Putamen (tissue), 1 donor: ENCODE measurements at places on chromosomes 6 and 20.

DNA sequence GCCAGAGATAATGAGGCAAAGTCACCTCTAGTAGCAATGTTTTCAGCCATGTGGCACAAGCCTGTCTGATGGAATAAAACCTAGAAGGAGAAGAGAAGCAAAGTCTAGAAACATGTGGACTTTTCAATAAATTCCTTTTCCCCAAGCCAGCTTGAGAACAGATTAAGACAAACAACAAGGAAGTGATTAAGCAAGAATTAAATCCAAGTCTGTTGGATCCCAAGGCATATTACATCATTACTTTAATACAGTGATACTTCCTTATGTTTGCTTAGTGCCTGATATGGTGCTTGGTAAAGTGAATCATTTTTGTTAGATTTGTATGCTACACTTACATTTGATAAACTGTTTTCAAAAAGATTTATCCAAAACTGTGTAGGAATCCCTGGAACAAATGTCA, 260.3 kb upstream of the FAM83B start:
- no peak for DNase-seq

DNA sequence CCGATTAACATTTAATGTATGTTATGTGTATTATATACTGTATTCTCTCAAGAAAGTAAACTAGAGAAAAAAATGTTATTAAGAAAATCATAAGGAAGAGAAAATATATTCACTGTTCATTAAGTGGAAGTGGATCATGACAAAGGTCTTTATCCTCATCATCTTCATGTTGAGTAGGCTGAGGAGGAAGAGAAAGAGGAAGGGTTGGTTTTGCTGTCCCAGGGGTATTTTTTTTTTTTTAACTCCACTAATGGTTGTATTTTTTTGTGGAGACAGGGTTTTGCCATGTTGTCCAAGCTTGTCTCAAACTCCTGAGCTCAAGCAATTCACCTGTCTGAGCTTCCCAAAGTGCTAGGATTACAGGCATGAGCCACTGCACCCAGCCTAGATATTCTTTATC, 11.0 kb downstream of the ECT2L start:
- no peak for DNase-seq

GRCh38 chr20:53322651-53323050, 271.0 kb downstream of the ZNF217 start:
- DNase-seq = no peak

- DNase-seq = no peak
These were observed 4.1 kb upstream of the TPD52L1 start for GRCh38 chr6:125149256-125150144.

GRCh38 chr6:170314983-170315382, 8.4 kb downstream of the FAM120B start:
- no peak for DNase-seq

GRCh38 chr20:20024942-20025341, 7.8 kb downstream of the NAA20 start:
- no peak for DNase-seq

DNA sequence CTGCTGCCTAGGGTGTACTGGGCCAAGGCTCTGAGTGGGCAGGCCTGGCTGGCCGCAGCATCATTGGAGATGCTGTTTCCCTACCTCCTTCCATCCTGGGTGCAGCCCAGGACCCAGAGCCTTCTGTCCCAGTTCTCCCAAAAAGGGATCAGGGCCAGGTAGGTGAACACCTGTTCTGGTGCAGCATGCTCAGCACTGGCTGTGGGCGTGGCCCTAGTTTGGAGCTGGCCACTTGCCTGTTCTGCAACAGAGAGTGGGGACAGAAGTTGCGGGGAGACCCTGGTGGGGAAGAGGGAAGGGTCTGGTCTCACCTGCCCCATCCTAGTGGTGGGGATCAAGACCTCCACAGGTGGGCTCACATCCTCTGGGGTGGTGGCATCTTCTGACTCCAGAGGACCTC, 1.4 kb upstream of the ARMC12 start:
- no peak for DNase-seq

DNA sequence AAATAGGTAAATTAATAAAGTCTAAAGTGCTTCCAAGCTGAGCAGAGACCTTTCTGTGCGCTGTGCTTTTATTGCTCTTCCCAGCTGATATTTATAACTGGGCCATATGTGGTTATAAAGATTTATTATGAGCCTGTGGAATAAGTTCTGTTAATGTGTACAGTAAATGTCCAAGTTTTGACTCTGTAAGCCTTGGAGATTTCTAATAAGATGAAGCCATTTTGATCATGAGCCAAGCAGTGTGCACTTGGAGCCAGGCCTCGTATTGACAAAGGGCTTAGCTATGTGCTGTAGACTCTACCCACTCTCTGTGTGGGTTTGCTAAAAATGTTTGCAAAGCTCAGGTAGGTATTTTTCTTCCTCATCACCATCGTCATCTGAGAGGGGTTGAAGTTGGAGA, 361.1 kb downstream of the FOXA2 start:
- no peak for DNase-seq

DNA sequence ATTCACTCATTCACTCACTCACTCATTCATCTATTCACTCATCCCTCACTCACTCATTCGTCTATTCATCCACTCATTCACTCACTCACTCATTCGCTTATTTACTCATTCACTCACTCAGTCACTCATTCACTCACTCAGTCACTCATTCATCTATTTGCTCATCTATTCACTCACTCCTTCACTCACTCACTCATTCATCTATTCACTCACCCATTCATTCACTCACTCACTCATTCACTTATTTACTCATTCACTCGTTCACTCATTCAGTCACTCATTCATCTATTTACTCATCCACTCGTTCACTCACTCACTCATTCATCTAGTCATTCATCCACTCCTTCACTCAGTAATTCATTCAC, 128.2 kb downstream of the TTLL2 start:
- no peak for DNase-seq

DNA sequence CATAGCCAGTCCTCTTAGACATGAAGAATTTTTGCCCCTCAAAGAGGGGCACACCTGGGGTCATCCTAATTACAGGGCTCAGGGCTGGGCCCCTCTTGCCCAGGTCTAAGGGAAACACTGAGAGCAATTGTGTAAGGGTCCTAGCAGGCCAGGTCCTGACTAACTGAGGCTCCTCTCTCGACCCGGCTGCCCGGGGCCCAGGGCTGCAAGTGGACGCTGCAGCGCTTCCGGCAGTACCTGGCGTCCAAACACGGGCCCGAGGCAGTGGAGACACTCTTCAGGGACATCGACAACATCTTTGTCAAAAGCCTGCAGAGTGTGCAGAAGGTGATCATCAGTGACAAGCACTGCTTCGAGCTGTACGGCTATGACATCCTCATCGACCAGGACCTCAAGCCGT, 17.4 kb downstream of the PDRG1 start:
- DNase-seq = no peak

GRCh38 chr6:18675881-18676280, 288.7 kb downstream of the RNF144B start:
- DNase-seq = no peak

DNA sequence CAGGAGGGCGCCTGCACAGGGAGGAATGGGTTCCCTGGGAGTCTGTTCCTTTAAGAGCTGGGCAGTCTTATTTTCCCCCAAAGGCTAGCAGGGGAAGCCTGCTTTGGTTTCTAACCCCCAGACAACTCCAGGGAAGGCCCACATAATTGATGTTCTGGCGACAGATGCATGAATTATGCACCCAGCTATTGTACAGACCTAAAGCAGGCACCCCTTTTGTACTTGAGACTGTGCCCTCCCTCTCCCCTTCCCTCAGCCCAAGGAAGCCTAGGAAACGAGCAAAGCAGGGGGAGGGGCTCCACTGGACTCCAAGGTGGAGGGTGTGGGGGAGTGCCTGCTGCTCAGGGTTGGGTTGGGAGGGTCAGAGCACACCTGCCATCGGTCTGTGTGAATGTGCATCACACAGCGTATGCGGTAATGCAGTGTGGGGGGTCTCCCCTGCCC, 102.1 kb downstream of the KCNB1 start:
- DNase-seq = no peak

- no peak for DNase-seq
These were observed 8.6 kb upstream of the HECA start for GRCh38 chr6:139126255-139126654.

- DNase-seq = peak; percentile 94
These were observed 987 bp upstream of the QKI start for GRCh38 chr6:163413345-163414116.

DNA sequence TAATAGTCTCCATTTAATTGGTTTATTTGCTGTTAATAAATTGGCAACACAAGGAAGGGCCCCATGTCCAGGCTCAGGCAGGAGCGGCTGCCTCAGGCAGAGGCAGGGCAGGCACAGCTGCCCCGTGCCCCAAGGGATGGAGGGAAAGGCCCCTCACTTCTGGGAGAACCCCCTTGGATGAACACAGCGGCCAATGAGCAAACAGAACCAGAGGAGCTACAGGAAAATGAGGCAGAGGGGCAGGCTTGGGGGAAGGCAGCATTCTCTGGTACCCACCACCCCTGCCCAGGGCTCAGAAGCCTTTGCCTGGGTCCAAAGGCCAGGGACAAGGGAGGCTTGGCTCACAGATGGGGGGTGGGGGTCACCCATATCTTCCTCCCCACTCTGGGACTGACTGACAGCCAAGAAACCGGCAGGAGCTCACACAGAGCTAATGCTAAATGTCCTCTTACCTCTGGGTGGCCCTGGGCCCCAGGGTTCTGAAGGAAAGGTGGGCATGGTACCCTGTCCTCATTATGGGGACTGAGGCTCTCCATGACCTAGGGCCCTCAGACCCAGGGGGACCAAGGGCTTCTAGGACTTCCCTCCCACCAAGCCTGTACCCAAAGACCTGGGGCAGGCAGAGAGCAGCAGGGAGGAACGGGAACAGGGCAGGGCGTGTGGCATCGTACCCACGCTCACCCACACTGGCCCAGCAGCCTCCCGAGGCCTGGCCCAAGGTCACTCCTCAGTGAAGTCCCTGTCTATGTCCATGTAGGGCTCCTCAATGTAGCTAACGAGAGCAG, 47.0 kb downstream of the MYH7B start:
- no peak for DNase-seq

DNA sequence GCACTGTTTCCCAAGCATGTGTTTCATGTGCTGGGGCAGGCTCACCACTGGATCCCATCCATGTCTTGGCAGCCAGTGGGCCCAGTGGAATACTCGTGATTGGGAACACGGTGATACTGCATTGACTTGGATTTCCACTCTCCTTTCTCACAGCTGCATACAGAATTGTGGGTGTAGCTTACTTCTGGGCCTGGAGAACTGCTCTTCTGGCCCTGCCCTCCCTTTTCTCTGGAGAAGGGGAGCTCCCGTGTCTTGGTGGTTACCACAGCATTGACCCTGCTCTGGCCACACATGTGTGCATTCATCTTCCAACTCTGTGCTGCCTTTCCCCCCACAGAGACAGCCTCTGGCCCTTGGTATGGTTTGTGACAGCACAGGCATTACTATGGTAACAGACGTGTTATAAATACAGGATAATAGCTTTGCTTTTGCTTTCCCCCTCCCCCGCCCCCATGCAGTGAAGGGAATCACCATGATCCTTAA, 21.6 kb downstream of the SOBP start:
- DNase-seq = no peak

GRCh38 chr6:130593948-130594347, 228.1 kb downstream of the TMEM200A start:
- DNase-seq = no peak

GRCh38 chr6:2741756-2742155, 9.0 kb downstream of the MYLK4 start:
- no peak for DNase-seq

DNA sequence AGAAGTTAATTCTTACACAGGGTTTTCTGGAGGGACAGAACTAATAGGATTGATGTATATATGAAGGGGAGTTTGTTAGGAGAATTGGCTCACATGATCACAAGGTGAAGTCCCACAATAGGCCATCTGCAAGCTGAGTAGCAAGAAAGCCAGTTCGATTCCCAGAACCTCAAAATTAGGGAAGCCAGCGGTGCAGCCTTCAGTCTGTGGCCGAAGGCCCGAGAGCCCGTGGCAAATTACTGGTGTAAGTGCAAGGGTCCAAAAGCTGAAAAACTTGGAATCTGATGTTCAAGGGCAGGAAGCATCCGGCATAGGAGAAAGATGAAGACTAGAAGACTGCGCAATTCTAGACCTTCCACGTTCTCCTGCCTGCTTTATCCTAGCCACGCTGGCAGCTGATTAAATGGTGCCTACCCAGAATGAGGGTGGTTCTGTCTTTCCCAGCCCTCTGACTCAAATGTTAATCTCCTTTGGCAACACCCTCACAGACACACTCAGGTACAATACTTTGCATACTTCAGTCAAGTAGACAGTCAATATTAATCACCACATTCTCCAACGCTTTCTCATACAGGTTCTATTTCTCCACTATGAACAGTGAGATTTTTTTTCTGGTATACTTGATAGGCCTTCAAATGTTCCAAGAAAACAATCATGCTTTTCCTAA, 357.0 kb downstream of the LAMA2 start:
- no peak for DNase-seq

DNA sequence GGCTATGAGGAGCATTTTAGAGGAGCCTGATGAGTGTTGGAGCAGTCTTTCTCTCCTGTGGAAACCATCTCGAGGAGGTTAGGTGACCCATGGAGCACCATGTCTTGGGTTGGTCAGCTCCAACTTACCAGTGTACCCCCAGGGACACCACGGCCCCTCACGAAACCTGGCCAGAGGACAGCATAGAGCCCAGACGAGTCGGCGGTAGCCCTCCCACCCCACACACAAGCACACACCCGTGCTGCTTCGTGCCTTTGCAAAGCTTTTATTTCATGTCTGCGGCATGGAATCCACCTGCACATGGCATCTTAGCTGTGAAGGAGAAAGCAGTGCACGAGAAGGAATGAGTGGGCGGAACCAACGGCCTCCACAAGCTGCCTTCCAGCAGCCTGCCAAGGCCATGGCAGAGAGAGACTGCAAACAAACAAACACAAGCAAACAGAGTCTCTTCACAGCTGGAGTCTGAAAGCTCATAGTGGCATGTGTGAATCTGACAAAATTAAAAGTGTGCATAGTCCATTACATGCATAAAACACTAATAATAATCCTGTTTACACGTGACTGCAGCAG, 53.6 kb downstream of the EZR start:
- no peak for DNase-seq

DNA sequence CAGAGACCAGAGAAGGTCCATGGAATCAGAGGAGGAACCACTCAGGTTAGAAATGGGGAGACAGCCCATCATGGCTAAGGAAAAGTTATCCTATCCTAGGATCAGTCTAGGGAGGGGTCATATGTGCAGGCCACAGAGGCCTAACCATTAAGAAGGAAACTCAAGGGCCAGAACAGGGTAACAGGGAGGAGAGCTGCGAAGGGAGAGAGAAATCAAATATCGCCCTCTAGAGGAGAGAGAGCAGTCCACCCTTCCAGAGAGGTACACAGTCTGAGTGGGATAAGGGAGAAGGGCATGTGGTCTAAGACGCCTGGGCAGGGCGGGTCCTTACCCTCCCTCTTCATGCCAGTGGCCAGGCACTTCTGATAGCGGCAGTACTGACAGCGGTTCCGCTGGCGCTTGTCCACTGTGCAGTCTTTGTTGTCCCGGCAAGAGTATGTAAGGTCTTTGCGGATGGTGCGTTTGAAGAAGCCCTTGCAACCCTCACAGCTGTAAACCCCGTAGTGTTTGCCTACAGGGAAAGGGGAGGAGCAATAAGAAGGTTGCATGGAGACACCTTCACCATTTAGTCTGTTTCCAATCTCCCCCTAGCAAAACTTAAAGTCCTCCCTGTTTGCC, 2.9 kb downstream of the RXRB start:
- DNase-seq = peak; percentile 64
